ENCODE measurements at places on chromosomes 16 and 17.

DNA sequence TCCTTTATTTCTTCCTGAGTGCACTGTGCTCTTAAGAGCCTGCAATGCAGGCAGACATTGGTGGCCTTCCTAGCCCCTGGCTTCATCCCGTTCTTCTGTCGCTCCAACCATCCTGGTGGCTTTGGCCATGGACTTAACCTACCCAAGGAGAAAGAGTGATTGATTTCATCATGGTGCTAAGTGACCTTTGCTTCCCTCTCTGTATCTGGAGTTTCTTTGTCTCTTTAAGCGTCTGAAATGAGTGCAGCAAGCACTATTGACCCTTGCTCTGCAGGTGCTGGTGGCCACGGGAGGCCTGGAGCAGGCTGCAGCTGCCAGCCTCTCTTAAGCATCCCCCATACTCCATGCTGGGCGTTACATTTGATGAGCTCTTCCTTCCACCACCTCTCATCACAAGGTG lies 60.5 kb downstream of the RAP1GAP2 start:
- no peak for DNase-seq

DNA sequence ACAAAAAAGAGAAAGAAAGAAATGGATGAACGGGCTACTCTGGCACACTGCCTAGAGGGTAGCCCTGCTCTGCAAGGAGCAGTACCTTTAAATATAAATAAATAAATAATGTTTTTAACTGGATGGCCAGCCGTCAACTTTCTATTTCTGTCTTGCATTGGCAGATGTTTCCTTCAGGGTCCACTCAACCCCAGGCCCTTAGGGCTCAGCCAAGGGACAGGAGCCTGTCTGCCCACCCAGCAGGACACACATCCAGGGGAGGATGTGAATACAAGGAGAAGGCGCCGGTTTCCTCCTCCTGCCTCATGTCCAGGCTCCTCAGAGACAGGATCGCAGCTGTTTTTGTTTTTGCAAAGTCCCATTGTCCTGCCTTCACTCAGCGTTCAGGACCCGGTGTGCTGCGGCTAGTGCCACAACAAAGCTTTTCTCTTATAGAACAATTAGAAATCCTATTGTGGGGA lies 22.6 kb downstream of the TTYH2 start:
- DNase-seq = no peak

GRCh38 chr17:50199803-50200456 lies 1.5 kb downstream of the COL1A1 start:
- no peak for DNase-seq

- no peak for DNase-seq
Observed at GRCh38 chr17:2849327-2849670, 53.1 kb downstream of the RAP1GAP2 start.

DNA sequence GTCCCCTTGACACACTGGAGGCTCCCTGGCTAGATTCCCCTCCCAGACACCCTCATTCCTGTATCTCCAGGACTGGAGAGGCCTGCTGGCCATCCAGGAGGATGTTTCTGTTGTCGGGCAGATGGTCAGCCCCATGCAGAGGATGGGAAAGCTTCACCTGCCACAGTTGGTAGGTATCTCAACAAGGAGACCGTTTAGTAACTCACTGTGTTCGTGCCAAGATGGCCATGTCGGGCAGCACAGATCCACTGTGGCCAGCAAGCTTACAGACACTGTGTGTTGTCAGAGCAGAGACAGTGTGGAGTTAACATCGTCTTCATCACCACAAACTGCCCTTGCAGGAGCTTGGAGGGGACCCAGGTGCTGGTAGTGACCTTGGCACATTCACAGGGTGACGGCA lies 390.9 kb downstream of the SEC14L1 start:
- no peak for DNase-seq

- DNase-seq = no peak
Observed at GRCh38 chr16:82146556-82146955, 23.5 kb downstream of the MPHOSPH6 start.

DNA sequence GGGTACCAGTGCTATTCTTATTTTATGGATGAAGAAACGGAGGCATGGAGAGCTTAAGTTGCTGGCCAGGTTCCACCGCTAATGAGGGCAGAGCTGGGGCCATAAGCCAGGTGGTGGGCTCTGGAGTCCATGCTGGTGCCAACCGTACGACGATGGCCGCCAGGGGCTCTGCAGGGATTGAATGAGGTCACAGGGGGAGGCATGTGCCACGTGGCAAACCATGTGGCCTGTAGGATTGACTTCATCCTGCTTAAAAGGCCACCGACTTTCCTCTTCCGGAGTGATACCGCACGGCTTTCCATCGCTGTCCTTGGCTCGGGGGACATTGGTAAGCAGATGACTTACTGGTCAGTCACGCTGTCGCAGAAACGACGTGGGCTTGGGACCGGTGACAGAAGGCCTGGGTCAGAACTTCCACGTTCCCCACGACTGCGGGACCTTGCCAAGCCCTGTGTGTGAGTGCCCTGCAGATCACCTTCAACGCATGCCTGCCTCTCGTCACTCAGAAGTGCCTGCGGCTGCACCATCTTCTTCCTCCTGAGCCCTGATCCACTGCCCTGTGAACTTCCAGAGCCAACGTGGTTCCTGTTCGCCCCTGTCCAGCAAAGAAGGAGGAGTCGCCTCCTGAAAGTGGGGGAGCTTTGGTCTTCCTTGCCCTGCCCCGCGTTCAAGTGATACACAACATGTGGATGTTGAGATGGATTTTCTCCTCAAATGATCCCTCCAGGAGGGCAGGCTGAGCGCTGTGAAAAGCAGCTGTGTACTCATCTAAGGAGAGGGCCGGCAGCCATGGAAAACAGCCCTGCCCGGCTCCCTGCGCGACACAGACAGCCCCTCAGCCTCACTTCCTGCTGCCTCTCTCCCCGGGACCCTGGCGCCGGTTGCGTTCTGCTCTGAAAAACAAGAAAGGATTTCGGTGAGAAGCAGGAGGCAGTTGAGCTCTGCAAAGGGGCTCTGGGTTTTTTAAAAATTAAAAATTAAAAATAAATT lies 176.7 kb downstream of the C16orf95 start:
- no peak for DNase-seq

GRCh38 chr16:5025171-5025632 lies 8.5 kb downstream of the NAGPA start:
- DNase-seq = no peak

DNA sequence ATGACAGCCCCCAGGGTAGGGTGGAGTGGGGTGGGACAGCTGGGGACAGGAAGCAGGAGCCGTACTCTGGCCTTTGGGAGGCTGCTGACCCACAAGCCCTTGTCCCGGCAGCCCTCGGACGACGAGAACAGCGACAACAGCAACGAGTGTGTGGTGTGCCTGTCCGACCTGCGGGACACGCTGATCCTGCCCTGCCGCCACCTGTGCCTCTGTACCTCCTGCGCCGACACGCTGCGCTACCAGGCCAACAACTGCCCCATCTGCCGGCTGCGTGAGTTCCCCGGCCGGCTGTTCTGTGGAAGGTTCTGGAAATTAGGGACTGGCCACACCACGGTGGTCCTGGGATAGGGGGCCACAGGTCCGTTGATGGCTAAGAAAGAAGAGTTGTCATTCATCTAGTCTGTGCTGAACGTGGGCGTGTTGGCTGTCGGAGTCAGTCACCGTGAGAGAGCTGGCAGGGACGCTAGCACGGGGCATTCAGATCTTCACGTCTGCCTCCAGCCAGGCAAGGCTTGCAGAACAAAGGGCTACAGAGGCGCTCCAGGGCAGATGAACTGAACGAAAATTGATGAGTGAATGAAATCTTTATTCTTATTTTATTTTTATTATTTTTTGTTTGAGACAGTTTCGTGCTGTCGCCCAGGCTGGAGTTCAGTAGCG lies 19.8 kb upstream of the NUDT16L1 start:
- no peak for DNase-seq

- no peak for DNase-seq
Observed at GRCh38 chr16:83727018-83727417, 80.8 kb upstream of the HSBP1 start.

DNA sequence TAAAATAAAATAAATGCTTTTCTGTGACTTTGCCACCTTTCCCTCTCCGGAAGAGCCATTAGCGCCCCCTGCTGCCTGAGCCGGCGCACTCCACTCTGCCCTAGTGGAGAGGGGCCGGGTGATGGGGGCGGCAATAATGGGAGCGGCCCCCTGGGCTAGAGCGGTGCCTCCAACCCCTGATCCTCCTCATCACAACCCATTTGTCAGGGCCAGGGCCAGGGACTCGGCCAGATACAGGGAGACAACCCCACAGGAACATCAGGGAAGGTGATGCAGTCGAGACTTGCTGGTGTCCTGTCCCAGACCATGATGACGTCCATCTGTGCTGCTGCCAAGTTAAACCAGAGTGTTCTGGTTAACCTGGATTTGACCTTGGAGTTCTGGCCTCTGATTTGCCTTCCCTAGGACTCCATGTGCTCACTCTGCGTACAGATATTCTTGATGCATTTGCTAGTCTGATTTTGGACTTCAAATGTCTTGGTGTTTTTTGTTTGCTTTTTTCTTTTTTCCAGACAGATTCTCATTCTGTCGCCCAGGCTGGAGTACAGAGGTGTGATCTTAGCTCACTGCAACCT lies 46.1 kb upstream of the BPTF start:
- DNase-seq = no peak

GRCh38 chr17:80577876-80578570 lies 33.4 kb downstream of the RPTOR start:
- DNase-seq = no peak

GRCh38 chr17:15900871-15901270 lies 44.1 kb upstream of the ADORA2B start:
- DNase-seq = no peak

DNA sequence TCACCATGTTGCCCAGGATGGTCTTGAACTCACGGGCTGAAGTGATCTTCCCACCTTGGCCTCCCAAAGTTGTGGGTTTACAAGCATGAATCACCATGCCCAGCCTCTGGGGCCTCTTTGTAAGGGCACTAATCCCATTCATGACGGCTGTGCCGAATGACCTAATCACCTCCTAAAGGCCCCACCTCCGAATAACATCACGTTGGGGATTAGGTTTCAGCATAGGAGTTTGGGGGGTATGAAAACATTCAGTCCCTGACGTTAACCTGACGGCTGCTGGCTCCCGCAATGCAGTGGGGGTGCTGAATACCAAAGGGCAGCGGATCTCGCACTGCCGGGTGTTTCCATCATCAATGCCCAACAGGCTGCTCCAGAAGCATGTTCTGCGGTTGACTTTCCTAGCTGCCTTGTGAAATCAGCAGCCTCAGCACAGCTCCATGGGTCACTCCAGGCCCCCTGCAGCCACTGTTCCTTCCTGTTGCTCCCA lies 120.8 kb upstream of the SEC14L1 start:
- no peak for DNase-seq

GRCh38 chr17:41069031-41069430 lies 3.4 kb upstream of the KRTAP2-4 start:
- no peak for DNase-seq
